H9 (cell line): ENCODE measurements at places on chromosomes 12 and 14. TPM values are rescaled to one million over a fixed set of nuclear protein-coding genes. Genes with fewer than 3 reads are reported as not detected.

The PA2G4 gene
- total RNA-seq, result 248 TPM in 2 replicates

GRCh38 chr14:70148351-70148750 is 40.4 kb downstream of the SLC8A3 start:
- DNase-seq, result no peak

DNA sequence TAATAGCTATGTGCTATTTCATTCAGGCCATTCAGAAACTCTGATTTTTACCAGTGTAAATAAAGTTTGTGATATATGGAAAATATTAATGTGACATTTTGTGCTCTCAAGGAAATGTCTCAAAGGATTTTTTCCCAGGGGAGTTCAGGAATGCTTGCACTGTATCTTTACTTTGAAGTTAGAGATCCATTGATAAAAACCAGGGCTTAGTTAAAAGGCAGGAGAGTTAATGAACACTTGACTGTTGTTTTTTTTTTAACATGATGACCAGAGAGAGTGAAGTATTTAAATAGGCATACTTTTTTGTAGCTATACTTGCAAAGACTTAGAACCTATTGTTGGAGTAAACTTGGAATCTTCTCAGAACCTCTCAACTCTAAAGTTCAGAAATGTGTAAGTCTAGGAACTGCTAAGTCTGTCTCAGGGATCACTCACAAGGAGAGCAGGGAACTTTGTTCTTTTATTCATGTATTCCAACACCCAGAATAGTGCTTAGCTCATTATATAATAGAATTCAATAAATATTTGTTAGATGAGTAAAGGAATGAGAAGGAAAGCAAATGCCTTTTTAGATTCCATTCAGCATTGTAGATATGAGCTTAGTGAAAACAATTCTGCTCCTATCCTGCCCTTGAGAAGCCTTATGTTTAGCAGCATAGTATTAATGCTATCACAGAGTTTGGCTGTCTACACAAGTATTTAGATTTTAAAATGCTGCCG is 117.5 kb downstream of the DAAM1 start:
- DNase-seq, result no peak

GRCh38 chr14:104536942-104537612 is 42.5 kb upstream of the C14orf180 start:
- no peak for DNase-seq

GRCh38 chr14:90720832-90721231 is 95.4 kb downstream of the TTC7B start:
- no peak for DNase-seq

DNA sequence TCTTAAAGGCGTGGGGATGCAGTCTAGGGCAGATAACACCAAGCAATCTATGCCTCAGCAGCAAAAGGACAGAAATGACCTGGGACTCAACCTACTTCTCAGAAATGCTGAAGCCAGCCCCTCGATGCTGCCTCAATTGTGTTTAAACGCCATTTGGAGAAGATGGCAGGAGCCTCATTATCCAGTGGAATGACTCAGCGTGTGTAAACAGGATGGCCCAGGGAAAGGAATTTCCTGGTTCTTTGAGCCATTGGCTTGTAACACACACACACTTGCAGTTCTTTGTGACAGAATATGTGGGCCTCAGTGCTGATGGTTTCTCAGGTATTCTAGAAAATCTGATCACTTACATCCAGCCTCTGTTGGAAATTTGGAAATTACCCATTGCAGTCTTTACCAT is 154.3 kb downstream of the NTF3 start:
- DNase-seq, result no peak

GRCh38 chr12:66779466-66779865 is 100.6 kb upstream of the GRIP1 start:
- no peak for DNase-seq

- no peak for DNase-seq
Observed at GRCh38 chr12:111993292-111994150, 19.4 kb downstream of the TMEM116 start.

The ART4 gene
- not detected in 2 replicates for total RNA-seq

- DNase-seq, result no peak
Observed at GRCh38 chr14:77638771-77639171, 22.3 kb upstream of the SPTLC2 start.

DNA sequence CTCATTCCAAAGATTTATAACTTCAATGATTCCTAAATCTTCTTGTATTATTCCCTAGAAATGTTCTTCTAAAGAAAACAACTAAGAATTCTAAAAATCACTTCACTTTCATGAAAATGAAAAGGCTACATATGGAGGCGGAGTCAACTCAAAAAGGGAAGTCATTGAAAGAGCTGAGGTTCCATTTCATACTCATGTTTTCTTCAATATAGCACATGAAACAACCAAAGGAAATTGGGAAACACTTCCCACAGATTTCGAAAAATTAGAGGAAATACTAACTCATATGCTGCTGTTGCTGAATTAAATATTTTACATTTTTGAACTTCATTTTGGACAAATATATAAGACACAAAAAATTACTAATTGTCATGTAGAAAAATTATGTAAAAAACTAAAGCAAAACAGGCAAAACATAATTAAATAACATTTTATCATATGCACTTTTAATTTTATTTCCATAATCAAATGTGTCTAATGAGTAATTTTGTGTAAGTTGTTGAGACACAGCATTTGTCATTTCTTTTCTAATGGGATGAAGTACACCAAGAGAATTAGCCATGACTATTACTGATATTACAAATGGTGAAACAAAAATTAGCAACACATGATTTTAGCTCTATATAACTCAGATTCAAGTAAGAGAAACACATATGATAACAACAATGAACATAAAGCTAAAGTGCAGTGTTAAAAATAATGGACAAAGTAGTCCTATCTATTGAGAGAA is at the start of gene CD163:
Gene CD163, minus strand, starts transcription at position 92 of the 730 bp plus-strand sequence. Its CDS starts 87 bp downstream, at position 5.
- DNase-seq, result no peak

DNA sequence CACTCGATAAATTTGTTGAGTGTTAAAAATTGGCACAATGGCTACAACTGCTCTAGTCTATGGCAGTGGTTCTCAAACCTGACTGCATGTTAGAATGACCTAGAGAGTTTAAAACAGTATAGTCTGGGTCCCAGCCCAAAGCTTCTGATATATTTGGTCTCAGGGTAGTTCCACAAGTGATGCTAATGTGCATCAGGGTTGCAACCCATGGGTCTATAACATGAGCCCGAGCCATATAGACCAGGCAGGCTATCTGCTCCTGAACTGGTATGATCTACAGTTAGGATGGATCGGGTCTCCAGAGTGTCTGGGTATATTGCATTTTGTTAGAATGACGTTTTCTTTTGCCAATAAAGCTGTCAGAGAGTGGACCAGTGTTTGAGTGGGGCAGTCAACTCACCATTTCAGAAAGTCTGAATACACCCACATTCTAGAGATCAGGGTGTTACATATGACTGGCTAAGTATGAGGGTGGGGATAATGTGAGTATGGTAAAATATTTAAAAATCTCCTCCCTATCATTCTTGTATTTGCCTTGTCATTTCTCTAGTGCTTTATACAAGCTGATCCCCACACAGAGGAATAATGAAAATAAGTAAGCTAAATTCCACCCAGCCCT is 80.9 kb downstream of the FRMD6 start:
- DNase-seq, result no peak

- DNase-seq, result no peak
Observed at GRCh38 chr14:92830902-92831301, 36.8 kb downstream of the GOLGA5 start.

The IFNG-AS1 gene
- not detected in 2 replicates for total RNA-seq

The PAH gene
- total RNA-seq, result 6.1 and 8.0 TPM in 2 replicates

DNA sequence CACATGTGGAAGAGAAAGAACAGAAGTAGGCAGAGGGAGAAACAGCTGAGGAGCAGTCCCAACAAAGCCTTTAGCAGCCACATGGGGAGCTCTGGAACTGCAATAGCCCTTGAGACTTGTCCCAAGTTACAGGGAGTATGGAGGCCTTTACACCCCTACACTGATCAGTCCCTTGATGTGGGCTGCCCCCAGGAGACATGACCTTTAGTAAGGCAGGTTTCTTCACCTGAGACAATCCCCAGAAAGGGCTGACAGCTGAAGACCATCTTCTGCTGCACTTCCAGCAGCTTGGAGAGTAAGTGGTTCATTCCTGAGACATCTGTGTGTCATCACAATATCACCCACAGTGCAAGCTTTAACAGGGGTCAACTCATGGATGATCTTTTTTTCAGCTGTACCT is 8.6 kb upstream of the SNAPC1 start:
- DNase-seq, result no peak

The KRT82 gene
- not detected in 2 replicates for total RNA-seq

The PPP1R36 gene
- 0.50 and 0.66 TPM in 2 replicates for total RNA-seq

DNA sequence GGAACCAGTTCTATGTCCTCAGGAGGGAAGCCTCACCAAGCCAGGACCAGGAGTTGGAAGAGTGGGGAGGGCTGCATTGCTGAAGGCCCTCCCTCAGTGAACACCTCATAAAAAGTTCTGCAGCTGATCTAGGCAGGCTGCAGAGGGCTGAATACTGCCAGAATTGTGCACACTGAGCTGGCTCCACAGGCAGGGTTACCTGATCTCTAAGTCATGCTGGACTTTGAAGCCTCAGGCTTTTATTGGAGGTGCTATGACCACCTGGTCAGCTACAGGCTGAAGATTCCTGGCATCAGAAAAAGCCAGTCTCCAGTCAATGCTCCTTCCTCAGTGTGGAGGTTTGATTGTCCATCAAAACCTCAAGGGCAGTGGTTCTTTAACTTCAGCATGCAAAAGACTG is 39.7 kb downstream of the FOS start:
- no peak for DNase-seq

The CCDC184 gene
- 0.11 and 0.13 TPM in 2 replicates for total RNA-seq

The TAS2R46 gene
- total RNA-seq, result 0.88 and 1.2 TPM in 2 replicates

DNA sequence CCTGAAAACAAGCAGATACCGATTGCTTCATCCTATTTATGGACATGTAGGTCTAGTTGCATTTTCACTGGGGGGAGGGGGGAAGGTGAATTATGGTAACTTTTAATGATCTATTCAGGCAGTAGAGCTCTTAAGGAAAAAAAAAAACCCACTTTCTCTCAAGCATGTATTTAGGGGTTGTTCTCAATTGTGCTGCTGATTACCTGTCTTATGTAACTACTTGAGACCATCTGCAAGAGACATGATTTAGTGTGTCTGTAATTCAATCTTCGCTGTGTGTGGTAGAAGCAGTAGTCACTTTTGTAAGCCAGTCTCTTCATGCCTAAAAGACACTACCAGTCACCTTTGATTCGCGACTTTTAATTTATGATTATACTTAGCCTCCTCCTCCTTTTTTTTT is 8.9 kb downstream of the CALM1 start:
- DNase-seq, result no peak
